Stomach (tissue), 19 donors: ENCODE measurements at places on chromosomes 5 and 9. TPM values are rescaled to one million over a fixed set of nuclear protein-coding genes. Genes with fewer than 3 reads are reported as not detected.

DNA sequence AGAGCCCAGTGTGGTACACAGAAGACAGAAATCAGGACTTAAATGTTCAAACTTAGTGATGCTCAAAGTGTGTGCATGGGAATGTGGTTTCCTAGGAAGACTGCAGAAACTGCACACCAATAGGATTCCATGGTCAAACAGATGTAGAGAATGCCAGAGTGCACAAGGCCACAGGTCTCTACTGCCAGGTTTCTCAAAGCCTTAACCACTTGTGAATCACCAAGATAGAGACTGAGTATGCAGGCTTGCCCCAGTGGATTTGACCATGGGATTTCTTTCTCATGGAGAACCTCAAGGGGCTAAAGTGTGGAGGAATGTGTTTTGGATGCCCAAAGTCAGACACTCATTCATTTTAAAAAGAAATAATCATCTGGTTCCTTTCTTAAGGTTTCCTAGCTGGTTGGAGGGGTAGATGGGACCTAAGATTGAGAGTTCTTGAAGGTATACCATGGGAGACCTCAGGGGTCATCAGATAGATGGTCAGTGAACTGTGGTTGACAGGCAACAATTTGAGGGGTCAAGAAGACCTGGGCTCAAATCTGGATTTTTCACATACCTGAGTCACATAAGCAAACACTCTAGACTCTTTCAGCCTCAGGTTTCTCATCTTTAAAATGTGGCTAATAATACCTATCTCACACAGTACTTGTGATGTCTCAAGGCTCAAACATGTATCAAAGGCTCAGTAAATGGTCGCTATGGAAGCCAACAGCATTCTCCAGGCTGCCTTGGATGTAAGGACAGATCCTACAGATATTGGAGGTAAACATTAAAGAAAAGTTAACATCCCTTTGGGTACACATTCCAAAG is 81.1 kb downstream of the BOD1 start:
- DNase-seq, result no peak

The KIF20A gene
- total RNA-seq, result not detected

- no peak for DNase-seq
Measured at GRCh38 chr5:128927644-128928043, 37.6 kb upstream of the SLC27A6 start.

DNA sequence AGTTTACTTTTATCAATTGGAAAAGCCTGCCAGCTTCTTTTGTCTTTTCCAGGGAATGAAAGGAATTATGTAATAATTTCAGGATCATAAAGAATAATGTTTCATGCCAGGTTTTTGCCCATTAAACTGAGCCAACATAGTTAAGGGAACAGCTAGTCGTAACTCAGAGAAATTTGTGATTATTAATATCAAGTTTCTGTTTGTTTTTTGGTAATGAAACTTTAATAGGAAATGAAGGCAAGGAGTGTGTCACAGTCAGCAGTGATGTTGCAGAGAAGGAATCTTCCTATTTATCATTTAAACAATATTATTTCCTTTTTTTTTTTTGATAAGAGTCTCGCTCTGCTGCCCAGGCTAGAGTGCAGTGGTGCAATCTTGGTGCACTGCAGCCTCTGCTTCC is 10.7 kb downstream of the NFIL3 start:
- DNase-seq, result no peak

DNA sequence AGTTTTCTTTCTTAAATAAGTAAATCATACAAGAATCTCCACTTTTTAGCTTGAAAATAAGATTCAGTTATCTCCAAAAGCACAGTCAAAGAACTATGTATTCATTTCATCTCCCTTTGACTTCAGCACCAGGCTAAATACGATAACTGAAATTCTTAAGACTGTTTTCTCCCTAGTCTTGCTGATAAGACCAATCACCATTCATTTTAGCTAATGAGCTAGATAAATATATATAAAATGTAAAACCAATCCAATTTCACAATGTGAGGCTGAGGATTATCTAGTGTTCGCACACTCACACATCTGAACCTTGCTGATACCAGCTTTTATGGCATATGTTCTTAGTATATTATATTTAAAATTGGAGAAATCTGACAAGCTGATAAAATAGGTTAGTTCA is 17.3 kb upstream of the ZNF622 start:
- DNase-seq, result no peak

- peak; percentile 48 for DNase-seq
Measured at GRCh38 chr9:111961575-111961974, 65.0 kb downstream of the UGCG start.

DNA sequence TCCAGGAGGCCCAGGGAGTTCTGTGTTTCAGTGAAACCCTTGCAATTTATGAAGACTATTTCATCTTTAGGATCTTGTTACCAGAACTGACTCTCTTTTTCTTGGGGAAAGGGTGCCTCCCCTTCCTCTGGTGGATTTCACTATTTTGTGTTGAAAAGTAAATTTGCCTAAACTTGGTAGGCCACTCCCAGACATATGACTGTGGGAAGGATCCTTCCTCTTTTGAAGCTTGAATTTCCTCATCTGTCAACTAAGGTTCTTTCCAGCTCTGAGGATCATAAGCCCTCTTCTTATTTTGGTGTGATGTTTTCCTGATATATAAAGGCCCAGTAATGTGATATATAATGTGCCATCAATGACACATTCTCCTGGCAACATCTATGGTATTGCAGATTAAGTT is 59.1 kb upstream of the ZFAND5 start:
- DNase-seq, result no peak

The EIF4E1B gene
- not detected for total RNA-seq

The PCDHB6 gene
- not detected for total RNA-seq

The ORM1 gene
- total RNA-seq, result not detected

DNA sequence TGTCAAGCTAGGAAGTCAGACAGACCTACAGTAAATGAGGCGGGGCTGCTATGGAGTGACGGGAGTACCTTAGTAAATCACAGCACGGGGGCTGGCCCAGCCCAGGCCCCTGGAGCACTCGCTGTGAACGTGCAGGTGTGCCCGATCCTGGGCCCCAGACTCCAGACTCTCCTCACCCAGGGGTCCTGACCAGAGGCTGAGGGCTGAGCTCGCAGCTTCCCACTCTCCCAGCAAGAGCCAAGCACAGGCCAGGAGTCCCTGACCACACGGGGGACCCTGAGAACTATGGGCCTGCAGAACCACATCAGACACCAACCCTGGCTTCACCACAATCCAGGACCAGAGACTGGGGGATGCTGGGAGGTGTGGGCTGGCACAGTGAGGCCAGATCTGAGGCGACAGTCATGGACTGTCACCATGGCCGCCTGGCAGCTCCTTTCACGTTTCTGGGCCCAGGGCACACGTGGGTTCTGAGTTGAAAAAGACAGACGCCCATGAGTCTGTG is 73.4 kb downstream of the ADAMTS2 start:
- no peak for DNase-seq

The C5 gene
- total RNA-seq, result 7.6 TPM

DNA sequence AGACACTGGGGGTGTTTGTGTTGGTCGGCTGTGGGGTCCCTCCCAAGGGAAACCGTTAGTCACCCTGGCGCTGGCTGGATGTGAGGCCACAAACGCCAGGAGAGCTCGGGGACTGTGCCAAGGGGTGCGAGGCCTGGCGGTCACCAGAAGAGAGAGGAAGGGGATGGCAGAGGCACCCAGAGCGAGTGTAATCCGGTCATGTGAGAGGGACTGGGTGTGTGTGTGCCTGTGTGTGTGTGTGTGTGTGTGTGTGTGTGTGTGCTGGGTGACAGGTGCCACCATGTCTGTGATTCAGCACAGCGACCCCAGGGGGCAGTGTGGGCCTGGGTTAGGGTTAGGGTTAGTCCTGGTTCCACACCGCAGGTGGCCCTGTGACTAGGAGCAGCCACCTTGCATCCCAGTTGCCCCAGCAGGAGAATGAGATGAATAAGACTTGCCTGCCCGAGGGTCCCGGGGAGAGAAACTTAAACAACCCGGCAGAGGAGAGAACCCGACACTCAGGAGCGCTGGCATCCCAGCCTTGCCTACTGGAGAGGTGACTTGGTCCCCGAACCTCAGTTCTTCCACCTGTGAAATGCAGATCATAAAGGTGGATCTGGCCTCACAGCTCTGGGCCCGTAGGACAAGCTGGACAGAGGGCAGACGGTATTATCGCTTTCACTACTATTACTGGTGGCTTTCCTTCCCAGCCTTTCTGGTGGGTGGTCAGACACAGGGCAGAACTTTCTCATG is 1.4 kb upstream of the ADAMTSL2 start:
- peak; percentile 79 for DNase-seq

GRCh38 chr9:37926737-37927118 is 22.8 kb upstream of the SLC25A51 start:
- no peak for DNase-seq

DNA sequence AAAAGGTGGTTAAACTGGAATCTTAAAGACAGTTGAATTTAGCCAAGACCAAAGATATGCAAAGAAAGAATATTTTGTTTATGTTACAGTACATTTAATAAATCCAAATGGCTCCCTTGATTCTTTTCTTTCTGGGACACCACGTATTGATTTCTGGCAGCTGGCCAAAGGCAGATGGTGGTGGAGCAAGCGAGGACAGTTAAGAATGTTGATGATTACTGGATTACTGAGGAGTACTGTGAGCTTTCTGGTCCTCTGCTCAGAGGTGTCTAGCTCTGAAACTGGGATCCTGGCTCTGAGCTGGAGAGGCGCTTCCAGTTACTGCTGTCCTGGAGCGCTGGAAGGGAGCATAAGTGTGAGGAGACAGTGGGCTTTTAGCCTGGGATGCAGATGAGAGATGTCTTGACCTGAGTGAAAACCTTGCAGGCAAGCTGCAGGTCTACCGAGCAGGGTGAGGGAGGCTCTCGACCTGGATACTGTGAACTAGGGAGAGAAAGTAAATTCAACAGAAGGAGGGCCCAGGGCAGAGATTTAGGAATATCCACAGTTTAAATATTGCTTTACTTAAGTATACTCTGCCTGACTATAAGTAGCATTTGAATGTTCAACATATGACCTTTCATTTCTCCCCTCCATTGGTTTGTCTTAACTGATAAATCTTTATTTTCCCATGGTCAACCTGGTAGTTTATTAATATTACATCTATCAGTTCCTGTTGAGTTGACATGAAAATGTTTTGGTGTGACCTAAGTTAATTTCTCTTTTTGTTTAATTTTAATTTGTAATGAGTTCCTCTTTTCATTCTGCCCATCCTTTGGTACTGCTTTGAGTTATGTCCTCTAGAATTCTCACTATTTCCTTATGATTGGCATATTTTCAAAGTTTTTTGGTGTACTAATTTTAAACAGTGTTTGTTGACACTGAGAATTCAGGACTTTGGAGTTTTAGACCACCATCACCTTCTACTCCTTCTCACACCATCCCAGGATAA is 3.7 kb downstream of the SYK start:
- DNase-seq, result no peak
